Esophagus squamous epithelium (tissue), 5 donors: ENCODE measurements at places on chromosomes 7 and 10. TPM values are rescaled to one million over a fixed set of nuclear protein-coding genes. Genes with fewer than 3 reads are reported as not detected.

DNA sequence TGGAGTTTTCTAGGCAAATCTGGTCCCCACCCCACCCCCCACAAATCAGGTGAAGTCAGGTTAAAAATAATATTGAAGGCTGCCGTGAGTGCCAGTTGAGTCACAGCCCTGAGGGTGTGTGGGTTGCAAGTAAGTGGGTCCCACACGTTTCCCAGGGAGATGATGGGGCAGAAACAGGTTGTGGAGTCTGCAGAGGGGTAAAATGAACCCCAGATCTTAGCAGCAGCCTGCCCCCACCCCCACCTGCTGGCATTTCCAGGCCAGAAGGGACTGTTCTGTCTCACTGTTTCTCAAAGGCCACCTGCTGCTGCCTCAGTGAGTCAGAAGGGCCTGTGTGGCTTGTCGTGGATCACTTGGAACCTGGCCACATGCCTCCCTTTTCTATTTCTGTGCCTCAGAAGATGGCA lies 59.8 kb upstream of the SMNDC1 start:
- no peak for DNase-seq

ADRA2A gene
- total RNA-seq = not detected

GRCh38 chr7:94417901-94418300 lies 23.2 kb downstream of the COL1A2 start:
- no peak for DNase-seq

ADAM22 gene
- 1.1 TPM for total RNA-seq

DNA sequence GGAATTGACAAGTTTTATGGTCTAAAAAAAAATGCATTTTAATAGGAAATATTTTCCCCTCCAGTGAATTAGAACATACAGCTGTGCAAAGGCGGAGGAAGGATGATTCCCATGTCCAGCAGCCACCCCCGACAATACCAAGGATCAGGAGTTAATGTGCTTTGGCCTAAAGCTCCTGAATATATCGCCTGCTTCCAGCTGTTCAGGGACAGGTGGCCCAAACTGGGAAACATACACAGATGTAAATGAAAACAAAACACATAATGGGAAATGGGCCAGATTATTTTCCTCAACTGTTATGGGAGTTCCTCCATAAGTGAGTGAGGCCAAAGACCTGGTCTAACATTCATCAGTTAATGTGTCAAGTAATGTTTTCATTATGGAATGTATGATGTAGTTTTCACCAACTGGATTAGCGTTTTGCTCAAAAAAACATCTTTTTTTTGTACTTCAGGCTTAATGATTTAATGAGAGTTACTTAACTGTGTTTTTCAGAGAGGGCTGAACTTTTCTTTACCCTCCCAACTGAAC lies 55.1 kb upstream of the LAMB1 start:
- no peak for DNase-seq

DNA sequence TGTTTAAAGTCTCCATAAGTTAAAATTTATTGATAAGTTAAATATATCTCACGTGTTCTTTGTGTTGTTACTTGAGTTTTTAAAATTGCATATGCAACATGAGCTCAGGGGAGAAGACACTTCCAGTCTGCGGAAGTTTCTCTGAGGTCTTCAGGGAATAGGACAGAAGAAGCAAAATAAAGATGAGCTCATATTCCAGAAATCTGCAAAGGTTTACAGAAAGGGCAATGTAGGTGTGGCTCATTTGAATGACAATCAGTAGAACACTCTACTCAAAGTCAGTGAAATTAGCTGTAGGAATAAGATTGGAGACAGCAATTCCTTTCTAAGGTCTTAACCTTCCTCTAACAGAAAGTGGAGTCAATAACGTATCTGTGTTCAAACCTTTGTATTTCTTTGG lies 53.7 kb downstream of the CACNA2D1 start:
- no peak for DNase-seq

DNA sequence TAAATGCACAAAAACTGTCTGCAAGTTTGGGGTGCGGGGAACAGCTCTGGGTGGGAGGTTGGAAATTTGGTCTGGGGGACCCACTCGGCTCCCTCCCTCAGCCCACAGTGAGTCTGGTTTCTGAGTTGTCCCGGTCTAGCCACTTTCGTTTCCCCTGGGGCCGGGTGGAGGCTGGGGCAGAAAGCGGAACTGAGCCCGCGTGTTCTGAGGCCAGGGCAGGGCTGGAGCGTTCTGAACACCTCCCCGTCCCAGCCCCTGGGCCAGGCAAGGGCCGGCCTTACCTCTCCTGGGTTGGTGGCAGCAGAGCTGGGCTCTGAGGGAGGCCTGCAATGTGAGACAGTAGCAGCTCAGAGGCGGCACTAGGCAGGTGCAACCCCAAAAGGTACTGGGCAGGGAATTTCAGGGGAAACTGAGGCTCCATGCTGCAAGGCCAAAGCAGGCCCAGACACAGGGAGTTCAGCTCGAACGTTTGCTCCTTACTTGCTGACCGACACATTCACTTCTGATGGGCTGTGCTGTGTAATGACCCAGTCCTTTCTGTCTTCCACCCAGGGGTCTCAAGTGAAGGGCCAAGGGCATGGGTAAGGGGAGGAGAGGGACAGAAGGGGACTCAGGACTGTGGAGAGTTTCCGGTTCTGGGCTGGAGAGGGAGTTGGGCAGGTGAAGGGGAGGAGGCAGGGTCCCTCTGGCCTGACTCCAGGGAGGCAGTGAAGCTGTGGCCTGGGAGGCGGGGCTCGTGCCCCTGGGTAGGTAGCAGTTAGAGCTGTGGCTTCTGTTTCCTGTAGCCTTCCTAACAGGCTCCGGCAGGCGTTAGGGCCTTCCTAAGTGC lies 3.0 kb downstream of the IRF5 start:
- peak; percentile 28 for DNase-seq

DNA sequence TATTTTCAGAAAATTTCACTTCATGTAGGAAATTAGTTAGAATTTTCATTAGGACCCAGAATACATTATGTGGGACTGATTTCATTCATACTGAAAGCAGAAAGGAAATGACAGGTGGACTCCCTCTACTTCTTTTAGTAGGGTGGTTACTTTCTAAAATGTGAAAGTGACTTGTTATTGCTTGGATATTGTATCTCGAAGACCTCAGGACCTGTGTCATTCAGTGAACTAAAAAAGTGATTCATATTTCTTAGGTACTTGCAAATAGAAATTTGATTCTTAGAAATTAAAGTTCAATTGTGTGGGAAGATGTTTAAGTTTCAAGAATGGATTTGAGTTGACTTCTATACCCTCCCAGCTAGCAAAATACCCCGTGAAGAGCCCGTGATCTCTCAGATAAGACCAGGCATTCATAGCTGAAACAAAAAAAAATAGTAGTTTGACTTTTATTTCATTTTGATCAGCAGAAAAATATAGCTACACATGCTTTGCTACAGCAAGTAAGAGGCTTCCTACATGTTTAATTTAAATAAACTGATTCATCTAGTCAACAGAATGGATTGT lies 1037.1 kb downstream of the GATA3 start:
- no peak for DNase-seq

GRCh38 chr10:124717911-124718741 lies 26.1 kb downstream of the FAM53B start:
- no peak for DNase-seq

DNA sequence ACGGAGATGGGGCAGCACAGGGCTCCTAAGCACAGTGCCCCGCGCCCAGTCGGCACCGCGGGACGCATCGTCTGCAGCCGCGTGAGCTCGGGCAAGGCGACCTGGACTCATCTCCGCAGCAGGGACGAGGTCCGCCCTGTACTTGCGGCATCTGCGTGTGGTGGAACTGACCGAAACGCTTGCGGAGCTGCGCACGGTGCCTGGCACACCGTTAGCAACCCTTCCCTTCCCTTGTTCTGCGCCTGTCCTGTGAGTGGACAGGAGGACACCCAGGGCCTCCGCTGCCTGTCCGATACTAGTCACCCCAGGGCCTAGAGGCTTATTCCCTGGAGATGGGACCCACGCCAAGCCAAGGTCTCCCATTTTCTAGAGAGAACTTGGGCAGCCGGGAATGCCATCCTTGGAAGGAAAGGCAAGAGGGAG lies 98.5 kb downstream of the WDR11 start:
- DNase-seq = no peak

AUTS2 gene
- total RNA-seq = 26.2 TPM

DNA sequence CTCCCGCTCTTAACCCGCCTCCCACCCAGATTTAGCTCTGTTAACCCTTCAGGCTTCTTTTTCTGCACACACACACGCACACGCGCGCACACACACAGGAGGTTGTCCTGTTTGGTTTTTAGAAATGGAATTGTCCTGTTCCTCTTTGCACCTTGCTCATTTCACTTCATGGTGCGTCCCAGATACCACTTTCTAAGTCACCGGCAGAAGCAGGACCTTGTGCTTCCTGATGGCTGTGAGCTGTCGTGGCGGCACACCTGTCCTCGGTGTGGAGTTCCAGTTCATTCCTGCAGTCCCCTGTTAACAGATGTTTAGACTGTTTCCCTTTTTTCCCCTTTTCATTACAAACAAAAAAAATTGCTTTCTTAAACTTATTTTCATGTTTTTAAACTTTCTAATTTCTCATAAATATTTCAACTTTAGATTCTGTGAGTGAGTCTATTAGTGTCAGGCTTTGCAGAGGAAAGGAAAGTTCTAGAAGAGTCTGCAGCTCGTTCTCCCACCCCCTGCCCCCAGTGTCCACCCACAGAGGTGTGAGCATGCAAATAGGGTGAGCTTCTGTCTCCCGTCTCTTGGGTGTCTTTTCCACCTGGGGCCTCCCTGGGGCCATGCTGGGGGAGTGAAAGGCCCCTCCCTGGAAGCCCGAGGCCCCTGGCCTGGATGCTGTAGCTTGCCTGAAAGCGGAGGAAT lies 85.5 kb downstream of the LHPP start:
- DNase-seq = no peak

- DNase-seq = no peak
Measured at GRCh38 chr10:3755440-3756359, 29.3 kb downstream of the KLF6 start.
